ENCODE measurements at places on chromosomes 5 and 9. TPM values are rescaled to one million over a fixed set of nuclear protein-coding genes. Genes with fewer than 3 reads are reported as not detected.

The ISL1 gene
- not detected for total RNA-seq

The PCDHB3 gene
- 0.15 TPM for total RNA-seq

The ZNF658 gene
- total RNA-seq: 2.2 TPM

The HRH2 gene
- total RNA-seq: 0.17 TPM

The FAT2 gene
- not detected for total RNA-seq
